ENCODE measurements at places on chromosomes 12 and 14.

DNA sequence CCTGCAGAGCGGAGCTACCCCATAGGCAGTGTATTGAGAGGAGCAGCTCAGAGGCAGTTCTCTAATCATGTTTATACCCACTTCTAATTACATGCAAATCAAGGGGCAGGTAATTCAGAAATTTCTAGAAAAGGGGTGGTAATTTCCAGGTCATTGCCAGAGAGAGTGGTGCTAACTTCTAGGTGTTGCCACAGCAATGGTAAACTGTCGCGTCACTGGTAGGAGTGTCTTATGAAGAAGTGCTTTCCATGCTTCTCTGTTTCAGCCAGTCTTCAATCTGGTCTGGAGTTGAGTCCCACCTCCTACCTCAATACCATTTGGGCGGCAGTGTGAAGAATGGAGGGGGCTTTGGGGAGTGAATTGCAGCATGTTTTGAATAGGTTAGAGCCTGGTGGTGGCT lies 8.5 kb upstream of the AMN1 start:
- DNase-seq, result no peak

DNA sequence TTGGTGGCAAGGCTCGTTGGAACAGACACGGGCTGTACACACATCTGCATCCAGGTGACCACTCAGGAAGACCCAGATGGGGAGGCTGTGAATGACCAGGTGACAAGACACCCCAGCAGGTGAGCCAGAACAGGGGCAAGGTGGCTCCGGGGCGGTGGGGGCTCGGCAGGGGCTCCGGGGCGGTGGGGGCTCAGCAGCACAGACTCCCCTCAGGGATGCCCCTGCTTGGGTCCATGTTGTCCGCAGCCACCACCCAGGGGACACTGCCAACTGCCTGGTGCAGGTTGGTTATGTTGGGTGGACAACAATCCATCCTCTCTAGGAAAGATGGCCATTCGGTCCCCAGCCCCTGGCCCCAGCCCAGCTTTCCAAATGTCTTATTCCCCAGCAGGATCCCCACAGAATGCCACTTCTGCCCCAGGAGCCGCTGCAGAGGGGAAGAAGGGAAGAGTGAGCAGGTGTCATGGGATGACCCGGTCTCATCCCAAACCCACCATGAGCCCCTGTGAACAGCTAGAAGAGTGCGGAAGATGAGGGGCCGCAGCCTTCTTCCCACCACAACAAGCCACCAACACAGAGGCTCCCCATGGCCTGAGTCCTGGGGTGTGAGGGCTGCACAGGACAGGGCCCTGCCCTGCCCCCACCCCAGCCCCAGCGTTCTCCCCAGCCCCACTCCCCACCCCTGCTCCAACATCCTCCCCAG lies 31.4 kb upstream of the C14orf180 start:
- no peak for DNase-seq

GRCh38 chr12:31868965-31869364 lies 90.2 kb upstream of the RESF1 start:
- DNase-seq, result no peak

GRCh38 chr12:100752841-100753240 lies 41.7 kb upstream of the ANO4 start:
- DNase-seq, result no peak

DNA sequence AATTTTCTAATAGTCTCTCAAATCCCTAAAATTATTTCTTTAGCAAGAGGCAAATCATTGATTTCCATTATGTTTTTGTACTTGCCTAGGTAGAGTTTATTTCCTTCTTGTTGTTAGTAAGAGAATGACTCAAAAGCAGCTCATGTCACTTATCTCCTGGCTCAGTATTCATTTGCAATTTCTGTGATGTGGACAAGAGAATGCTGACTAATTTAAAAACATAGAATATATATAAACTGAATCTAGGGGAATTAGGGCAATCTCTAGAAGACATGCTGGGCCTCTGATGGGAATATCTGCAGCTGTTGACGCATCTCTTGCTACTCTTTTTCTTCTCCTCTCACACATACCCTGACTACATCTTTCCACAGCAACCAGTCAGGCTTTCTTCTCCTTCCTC lies 130.8 kb upstream of the PRKD1 start:
- no peak for DNase-seq

- no peak for DNase-seq
Measured at GRCh38 chr14:70113211-70113610, 75.5 kb downstream of the SLC8A3 start.

DNA sequence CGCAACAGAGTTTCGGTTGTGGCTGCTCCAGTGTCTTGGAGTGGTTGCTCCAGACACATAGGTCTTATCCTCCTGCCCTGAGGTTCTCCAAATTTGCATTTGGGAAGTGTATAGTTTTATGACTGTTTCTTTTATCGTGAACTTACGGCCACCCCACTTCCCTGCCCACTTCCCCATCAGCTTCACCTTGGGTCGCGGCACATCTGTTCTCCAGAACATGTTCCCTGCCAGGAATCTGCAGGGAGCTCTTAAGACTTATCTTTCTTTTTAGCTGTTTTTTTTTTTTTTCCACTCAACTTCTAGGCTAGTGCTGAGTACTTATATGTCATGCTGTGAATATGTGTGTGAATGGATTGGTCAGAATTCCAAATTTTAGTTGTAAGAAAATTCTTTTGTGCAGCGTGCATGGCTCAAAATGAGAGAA lies 75.4 kb downstream of the ETV6 start:
- DNase-seq, result peak; percentile 57

GRCh38 chr14:36474593-36474992 lies 45.4 kb downstream of the NKX2-1 start:
- no peak for DNase-seq

- no peak for DNase-seq
Measured at GRCh38 chr14:61458766-61459165, 137.4 kb downstream of the PRKCH start.

GRCh38 chr12:49344486-49345050 lies 2.1 kb upstream of the DNAJC22 start:
- no peak for DNase-seq

- DNase-seq, result no peak
Measured at GRCh38 chr14:56648508-56649301, 69.1 kb downstream of the TMEM260 start.

DNA sequence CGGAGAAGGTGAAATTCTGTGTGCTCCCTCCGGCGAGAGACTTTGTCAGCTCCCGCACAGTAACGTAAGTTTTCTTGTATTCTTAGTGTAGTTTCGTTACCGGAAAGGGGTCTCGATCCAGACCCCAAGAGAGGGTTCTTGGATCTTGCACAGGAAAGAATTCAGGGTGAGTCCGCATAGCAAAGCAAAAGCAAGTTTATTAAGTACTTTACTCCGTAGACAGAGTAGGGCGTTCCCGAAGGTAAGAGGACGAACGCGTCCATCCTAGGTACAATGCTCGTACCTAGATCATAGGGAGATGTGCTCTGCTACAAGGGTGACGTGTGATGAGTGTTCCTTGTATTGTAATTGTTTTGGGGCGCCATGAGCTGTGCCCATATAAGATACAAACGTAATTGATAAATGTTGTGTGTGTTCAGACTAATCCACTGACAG lies 293 bp downstream of the IFI27L1 start:
- DNase-seq, result no peak

- DNase-seq, result no peak
Measured at GRCh38 chr12:73589220-73589619, 948.4 kb upstream of the ATXN7L3B start.

DNA sequence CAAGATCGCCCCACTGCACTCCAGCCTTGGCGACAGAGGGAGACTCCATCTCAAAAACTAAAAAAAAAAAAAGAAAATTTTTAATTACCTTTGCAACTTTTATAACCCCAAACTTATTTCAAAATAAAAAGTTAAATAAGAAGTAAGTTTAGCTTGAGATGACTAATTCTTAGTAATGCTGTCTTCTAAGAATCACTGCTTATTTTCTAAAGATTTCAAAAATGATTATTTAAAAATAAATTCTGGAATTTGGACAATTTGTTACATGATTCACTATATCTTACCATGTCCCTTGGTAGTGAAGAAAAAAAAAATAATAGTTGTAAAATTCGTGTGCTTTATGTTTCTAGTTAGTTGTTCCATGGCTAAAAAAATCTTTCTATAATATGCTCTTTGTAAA lies 11.6 kb upstream of the HECTD1 start:
- no peak for DNase-seq

- no peak for DNase-seq
Measured at GRCh38 chr14:39576736-39577135, 144.5 kb upstream of the FBXO33 start.

- DNase-seq, result peak; percentile 87
Measured at GRCh38 chr14:94481468-94482131, 5.6 kb upstream of the SERPINA9 start.

GRCh38 chr14:88592031-88592430 lies 29.2 kb downstream of the ZC3H14 start:
- DNase-seq, result no peak

- no peak for DNase-seq
Measured at GRCh38 chr12:7039403-7039802, 21.1 kb upstream of the C1S start.

- no peak for DNase-seq
Measured at GRCh38 chr12:46264057-46264456, 4.8 kb downstream of the SLC38A1 start.

GRCh38 chr12:83388551-83388950 lies 701.8 kb downstream of the TMTC2 start:
- DNase-seq, result no peak

- no peak for DNase-seq
Measured at GRCh38 chr14:32623300-32624093, 294.4 kb downstream of the AKAP6 start.

DNA sequence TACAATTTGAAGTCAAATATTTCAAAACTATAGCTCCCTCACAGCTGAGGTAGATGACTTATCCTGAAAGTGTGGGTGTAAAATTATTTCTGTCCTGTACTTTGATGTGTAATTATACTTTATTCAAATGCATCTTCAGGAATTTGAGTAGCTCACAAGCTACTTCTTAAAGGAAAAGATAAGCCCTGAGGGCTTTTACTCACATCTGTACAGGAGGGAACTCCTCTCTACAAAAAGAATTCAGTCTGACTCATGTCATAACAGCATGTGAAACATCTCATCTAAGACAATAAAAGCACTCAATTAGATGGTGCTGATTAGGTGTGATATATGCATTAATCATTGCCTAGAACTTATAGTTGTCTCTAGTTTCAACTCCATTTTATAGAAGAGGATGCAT lies 452.0 kb downstream of the PRKD1 start:
- DNase-seq, result no peak

GRCh38 chr12:68158432-68158831 lies 1.1 kb downstream of the IFNG start:
- peak; percentile 20 for DNase-seq

DNA sequence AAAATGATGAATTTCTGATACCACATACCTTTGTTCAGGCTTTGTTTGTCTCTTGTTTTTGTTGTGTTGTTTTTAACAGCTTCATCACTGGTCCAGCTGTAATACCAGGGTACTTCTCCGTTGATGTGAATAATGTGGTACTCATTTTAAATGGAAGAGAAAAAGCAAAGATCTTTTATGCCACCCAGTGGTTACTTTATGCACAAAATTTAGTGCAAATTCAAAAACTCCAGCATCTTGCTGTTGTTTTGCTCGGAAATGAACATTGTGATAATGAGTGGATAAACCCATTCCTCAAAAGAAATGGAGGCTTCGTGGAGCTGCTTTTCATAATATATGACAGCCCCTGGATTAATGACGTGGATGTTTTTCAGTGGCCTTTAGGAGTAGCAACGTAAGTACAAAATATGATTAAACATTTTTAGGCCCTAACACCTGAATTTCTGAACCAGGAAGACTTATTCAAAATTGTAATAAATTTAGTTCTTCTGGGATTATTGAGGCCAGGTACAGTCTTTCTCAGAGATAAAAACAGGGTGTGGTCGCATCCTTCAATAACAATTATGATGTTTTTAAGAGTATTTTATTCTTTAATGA lies 22.4 kb downstream of the RXYLT1 start:
- DNase-seq, result peak; percentile 33

- no peak for DNase-seq
Measured at GRCh38 chr14:54589076-54589475, 22.1 kb downstream of the SAMD4A start.

DNA sequence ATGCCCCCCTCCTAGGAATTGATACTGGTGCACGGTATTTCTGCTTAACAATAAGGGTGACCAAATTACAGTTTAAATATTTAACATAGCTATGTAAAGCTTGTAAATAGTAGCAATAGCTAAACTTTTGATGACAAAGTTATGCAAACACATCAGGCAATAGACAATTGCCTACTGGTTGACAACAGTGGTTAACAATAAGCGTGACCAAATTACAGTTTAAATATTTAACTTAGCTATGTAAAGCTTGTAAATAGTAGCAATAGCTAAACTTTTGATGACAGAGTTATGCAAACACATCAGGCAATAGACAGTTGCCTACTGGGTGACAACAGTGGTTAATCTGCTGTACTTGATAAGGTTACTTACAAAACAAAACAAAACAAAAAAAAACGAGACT lies 886.5 kb upstream of the FLRT2 start:
- DNase-seq, result no peak

DNA sequence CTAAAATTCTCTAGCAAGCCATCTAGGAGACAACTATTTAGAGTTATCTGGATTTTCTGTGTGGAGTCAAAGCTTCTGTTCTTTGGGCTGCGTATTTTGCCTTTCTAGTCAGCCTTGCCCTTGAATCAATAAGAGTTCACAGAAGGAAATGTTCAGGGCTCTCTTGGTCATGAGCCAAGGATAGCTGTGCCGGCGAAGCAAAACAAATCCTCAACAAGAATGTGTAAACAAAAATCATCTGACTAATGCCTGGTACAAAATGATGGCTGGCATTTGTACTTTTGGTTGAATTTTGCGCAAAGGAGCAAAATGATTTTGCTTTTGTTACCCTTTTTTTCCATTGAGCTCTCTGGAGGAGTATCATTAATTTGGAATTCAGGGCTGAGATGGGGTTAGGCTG lies 171.1 kb downstream of the DACT1 start:
- no peak for DNase-seq

DNA sequence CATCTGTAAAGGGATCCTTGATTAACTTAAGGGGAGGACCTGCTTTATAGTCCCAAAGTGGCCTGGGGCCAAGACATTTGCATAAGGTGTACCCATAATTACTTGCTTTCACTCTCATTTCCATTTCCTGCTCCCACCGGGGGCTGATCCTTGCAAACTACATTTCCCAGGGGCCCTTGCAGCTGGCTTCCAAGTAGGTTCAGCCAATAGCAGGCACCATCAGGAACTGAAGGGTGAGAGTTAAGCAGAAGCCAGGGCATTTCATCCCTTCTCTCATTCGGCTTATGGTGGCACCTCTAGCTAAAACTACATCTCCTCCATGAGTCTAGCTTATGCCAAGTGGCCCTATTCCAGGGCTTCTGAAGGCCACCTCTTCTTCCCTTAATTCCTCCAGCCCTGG lies 88.8 kb downstream of the CCDC60 start:
- no peak for DNase-seq

Measured in inflammatory macrophage treated with lipopolysaccharide for 4 hours (primary cell).